ENCODE measurements at places on chromosomes 7 and 10. TPM values are rescaled to one million over a fixed set of nuclear protein-coding genes. Genes with fewer than 3 reads are reported as not detected.

Gene THNSL1
- 1.3 TPM for polyA plus RNA-seq

Gene ITPRID1
- not detected for polyA plus RNA-seq

Gene OPN4
- not detected for polyA plus RNA-seq

Gene TMEM72
- polyA plus RNA-seq = not detected

Gene TAS2R16
- polyA plus RNA-seq = not detected

Gene DYDC2
- polyA plus RNA-seq = 0.50 TPM

Gene ZNF425
- 0.95 TPM for polyA plus RNA-seq

Gene LRRN3
- polyA plus RNA-seq = not detected

Gene ITGA8
- polyA plus RNA-seq = not detected

Gene TAS2R41
- not detected for polyA plus RNA-seq

Gene ANKRD7
- polyA plus RNA-seq = 0.86 TPM

Gene SGCE
- polyA plus RNA-seq = 28.4 TPM

Gene PNLIPRP3
- polyA plus RNA-seq = 9.7 TPM

Gene NEBL
- 0.09 TPM for polyA plus RNA-seq

Gene FIGNL1
- 9.1 TPM for polyA plus RNA-seq

Gene FIS1
- polyA plus RNA-seq = 227 TPM

Gene SPDYE16
- polyA plus RNA-seq = not detected

Gene OR2AE1
- polyA plus RNA-seq = not detected

Gene FAS
- 8.5 TPM for polyA plus RNA-seq

Gene GBX1
- polyA plus RNA-seq = not detected

Gene AP3M1
- 11.4 TPM for polyA plus RNA-seq

Gene INSYN2A
- not detected for polyA plus RNA-seq

Gene FFAR4
- polyA plus RNA-seq = not detected

Gene TCTN3
- 30.4 TPM for polyA plus RNA-seq

Gene PON1
- not detected for polyA plus RNA-seq

Gene WDFY4
- polyA plus RNA-seq = not detected

Gene ALOX5
- not detected for polyA plus RNA-seq

Gene OR6V1
- not detected for polyA plus RNA-seq

Gene PTPN20
- polyA plus RNA-seq = 2.4 TPM

Gene NUPR2
- not detected for polyA plus RNA-seq

Gene ANAPC16
- polyA plus RNA-seq = 85.6 TPM

Gene CELF2
- polyA plus RNA-seq = 2.4 TPM

Gene ITIH2
- not detected for polyA plus RNA-seq

Gene RNLS
- 5.0 TPM for polyA plus RNA-seq

Gene CHAT
- polyA plus RNA-seq = not detected

Gene PITX3
- polyA plus RNA-seq = 0.03 TPM

Gene GPR85
- polyA plus RNA-seq = 0.74 TPM

Gene REPIN1
- 15.9 TPM for polyA plus RNA-seq

Gene CPA5
- polyA plus RNA-seq = 0.29 TPM
